Occipital lobe (tissue), 3 donors: ENCODE measurements at places on chromosomes 2 and 18. TPM values are rescaled to one million over a fixed set of nuclear protein-coding genes. Genes with fewer than 3 reads are reported as not detected.
A peak's percentile ranks its signal among the peaks of the same experiment; 100 is the strongest.

The LYG2 gene
- not detected for total RNA-seq

The TSPYL6 gene
- 0.31 TPM for total RNA-seq

The KATNAL2 gene
- 2.0 TPM for total RNA-seq

GRCh38 chr2:73776869-73777519, 2.9 kb downstream of the DUSP11 start:
- DNase-seq, result no peak

- no peak for DNase-seq
Observed at GRCh38 chr2:232235716-232236115, 142.8 kb upstream of the ALPP start.

GRCh38 chr2:230068016-230068650, 591 bp downstream of the SLC16A14 start:
- peak; percentile 50 for DNase-seq

DNA sequence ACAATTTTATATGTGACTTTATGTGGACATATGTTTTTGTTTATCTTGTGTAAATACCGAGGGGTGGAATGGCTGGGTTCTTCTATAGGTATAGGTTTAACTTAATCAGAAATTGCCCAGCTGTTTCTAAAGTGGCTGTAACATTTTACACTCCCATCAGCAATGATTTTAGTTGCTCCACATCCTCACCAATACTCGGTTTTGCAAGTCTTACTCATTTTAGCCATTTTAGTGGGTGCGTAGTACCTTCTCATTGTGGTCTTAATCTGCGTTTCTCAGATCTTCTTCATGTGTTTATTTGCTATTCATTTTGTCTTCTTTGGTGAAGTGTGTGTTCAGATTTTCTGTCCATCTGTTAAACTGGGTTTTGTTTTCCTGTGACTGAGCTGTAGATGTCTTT, 95.4 kb upstream of the BCL2L11 start:
- DNase-seq, result no peak

- DNase-seq, result no peak
Observed at GRCh38 chr2:16248571-16249105, 308.3 kb downstream of the MYCN start.
